ENCODE measurements at places on chromosomes 6 and 20.

GRCh38 chr20:35171753-35172433 is at the start of gene PROCR:
Gene PROCR (plus strand): TSS chr20:35172072. CDS start chr20:35172155, 83 bp downstream.
- DNase-seq = no peak

DNA sequence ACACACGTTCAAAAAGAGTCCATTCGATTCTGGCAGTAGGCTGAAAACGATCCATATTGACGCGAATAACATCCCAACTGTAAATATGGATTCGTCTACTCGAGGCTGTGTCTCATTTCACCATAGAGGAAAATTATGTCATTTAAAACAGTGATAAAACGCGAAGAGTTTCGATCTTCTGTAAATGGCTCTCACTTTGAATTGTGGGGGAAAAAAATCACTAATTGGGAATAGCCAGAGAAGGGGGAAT is 845 bp upstream of the MARCKS start:
- no peak for DNase-seq

- DNase-seq = no peak
Measured at GRCh38 chr6:7148100-7148822, 40.5 kb downstream of the RREB1 start.

- no peak for DNase-seq
Measured at GRCh38 chr6:41937861-41938574, 3.6 kb downstream of the CCND3 start.

DNA sequence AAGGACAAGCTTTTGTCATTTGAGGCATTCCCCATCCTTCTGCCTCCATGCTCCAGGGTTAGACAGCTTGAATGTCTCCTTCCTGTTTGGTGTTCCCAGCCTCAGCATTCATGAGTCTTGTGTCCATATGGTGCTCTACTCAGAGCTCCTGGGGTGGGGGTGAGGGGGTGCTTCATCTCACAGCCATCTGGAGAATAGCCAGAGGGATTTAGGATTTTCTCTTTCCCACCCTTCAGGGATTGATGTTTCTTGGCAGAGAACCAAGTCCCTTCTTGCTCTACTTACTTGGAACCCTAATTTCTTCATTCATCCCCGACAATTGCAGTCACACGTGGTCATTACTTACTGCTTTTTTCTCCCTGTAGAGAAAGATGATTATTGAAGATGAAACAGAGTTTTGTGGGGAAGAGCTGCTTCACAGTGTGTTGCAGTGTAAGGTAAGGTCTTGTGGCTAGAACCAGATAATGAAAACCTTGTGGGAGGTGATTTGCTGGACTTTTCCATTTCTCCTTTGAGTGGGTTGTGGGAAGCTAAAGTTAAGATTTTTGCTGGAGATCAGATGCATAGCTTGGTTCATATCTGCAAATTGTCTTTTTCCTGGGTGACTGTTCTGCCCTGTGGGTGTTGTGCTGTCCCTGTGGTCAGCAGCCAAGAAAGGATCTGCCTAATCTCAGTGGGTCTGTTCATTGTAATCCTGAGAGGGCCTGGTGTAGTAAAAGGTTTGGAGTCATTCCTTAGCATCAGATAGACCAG is 18.6 kb downstream of the CMTR1 start:
- no peak for DNase-seq

GRCh38 chr6:127302728-127303660 is 36.3 kb downstream of the RNF146 start:
- DNase-seq = no peak

DNA sequence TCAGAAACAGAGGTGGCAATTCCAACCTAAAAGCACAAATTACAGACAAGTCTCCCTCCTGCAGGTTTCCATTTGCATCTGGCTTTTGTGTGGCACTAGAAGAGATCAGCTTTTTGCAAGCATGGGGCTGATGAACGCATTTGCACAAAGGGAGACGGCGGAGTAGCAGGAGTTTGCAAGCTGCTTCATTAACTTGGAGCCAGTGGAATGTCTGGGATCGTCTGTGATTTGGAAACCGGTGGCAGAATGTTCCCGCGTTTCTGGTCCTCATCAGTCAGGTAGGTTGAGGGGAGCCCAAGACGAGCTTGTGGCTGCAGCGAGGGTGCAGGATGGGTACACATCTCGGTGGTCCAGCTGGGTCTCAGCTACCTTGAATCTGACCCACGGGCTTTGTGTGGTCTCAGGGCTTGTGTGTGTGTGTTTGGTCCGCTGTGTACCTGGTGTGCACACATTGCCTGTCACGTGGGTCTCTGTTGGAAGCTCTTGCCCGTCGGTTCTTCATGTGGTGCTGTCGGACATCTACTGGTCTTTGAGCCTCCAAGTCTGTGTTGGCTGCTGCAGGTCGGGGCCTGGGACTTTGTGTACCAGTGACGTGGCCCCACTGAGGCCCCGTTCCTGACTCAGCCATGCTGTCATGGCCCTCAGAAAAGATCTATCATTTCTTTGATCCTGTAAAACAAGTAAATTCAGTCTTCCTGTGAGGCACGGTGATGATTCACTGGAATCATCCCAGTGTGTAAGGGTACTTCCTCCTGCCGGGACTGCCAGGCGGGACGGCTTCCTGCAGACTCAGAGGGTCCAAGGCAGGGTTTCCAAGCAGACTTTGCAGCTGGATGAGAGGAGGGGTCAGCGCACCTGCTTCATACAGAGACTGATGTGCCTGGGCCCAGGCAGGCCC is 12.4 kb upstream of the MYT1 start:
- DNase-seq = no peak

DNA sequence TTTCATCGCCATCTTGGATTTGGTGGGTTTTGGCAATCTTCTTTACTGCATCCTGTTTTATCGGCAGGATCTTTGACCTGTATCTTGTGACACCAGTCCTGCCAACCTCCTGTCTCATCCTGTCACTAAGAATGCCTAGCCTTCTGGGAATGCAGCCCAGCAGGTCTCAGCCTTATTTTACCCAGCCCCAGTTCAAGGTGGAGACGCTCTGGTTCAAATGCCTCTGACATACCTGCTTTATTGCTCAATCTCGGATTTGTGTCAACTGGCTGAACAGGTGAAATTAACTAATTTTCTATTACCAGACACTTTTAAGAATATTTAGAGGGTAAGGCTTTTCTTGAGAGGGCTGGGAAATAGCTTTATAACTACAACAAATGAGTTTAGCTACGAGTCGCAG is 102.5 kb downstream of the SASH1 start:
- no peak for DNase-seq

DNA sequence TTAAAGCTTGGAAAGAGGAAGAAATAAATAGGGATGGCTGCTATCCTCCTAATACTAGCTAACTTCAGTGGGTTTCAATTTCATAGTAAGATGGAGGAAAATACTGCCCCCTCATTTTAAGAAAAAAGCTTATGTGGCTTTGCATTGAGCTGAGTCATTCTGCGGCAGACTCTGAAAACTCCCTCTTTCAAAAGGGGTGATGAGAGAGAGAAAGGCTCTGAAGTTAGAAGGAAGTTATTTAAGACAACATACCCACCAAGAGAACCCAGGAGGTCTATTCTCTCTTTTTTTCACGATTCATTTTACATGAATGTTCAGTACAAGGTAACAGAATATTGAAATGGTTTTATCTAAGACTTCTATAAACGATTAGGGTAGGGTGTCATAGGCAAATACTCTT is 4.5 kb downstream of the PRDM13 start:
- DNase-seq = no peak

DNA sequence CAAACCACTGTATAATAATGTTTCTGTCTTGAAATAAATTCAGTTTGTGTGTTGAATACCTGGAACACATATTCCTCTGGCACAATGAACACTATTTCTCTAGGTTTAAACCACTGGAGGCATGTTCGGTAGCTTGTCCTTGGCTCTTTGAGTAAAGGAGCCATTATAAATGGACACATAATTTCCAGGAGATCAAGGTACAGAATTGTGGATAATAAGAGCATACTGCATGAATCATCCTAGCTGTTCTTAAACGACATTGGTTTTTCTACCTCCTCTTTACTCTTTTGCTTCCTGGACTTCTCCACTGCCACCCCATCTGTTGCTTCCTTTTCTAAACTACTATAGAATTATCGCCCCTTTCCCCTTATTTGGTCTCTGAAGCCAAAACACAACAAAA is 1.2 kb downstream of the CENPW start:
- DNase-seq = no peak

GRCh38 chr6:160178271-160178670 is 56.7 kb downstream of the SLC22A1 start:
- no peak for DNase-seq

DNA sequence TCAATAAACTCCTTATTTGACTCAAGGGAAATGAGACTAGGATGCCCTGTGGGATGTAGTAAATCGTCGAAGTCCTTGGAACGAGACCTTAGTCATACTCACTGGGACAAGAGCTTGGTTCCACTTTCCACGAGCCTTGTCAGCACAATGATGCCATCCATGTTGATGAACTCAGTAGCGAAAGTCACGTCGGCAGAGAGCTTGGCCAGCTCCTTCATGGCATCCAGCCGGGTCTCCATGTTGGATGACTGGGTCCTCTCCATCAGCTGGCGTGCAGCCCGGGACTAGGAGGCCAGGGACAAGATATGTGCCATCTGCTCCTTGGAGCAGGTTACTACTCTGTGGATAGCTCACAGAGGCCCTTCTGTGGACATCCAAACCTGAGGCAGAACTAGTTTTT is 17.5 kb downstream of the ELMO2 start:
- no peak for DNase-seq

- no peak for DNase-seq
Measured at GRCh38 chr6:170236131-170236836, 54.6 kb downstream of the DLL1 start.

- no peak for DNase-seq
Measured at GRCh38 chr6:14038467-14039437, 78.8 kb upstream of the CD83 start.

GRCh38 chr6:108118810-108119768 is 44.5 kb upstream of the OSTM1 start:
- DNase-seq = no peak

DNA sequence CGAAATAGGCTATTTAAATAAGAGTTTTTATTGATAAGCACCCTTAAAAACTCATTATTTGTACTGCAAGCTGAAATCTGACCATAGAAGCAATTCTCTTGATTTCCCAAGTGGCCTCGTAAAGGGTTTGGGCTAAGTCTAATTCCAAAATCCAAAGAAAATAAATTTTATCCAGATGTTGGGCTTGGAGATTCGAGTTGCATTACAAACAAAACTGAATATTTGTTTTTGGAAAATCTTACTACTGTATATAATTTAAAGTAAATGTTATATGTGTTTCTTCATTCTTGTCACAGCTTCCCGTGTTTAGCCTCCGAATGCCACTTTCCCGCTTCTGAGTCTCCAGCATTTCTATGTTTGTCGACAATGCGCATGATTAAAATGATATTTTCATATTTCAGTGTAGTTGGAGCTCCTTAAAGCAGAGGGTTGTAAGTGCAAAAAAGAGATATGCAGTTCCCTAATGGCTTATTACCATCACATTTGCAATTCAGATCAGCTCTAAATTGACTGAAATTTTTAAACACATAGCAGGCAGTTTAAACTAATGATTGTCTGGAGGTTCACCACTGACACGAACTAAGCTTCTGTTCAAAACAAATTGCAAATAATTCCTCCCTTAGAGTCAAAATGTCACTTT is 47.0 kb downstream of the PRL start:
- no peak for DNase-seq

DNA sequence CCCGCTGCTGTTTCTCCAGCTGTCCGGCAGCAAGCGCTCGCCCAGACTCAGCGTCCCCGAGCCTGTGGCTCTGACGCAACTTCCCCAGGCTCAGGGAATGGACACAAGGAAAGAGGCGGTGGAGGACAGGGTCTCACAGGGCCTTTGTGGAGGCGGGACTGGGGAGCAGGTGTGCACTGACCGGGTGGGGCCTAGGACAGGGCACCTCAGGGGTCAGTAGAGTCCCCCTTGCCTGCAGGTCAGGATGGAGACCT is 20.0 kb downstream of the LAMA5 start:
- no peak for DNase-seq

DNA sequence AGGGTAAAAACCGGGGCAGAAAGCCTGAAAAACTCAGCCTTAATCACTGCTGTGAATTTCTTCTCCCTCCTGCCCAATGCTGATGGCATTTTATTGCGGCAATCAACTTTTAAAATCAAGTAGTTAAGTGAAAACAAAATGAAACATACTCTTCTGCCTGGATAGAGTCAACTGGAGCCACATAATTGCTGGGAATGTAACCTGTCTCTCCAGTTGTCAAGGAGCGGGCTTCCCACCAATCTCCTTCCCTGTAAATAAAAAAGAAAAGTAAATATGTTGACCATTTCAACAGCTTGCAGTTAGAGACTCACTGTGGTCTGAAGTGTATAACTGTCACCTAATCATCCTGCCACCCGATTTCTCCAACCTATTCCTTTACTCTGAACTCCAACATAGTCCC is 102.1 kb upstream of the TRAF3IP2 start:
- no peak for DNase-seq

GRCh38 chr20:58604128-58604881 is 46.8 kb upstream of the STX16 start:
- DNase-seq = no peak

GRCh38 chr6:5497896-5498578 is 236.7 kb downstream of the FARS2 start:
- DNase-seq = no peak

DNA sequence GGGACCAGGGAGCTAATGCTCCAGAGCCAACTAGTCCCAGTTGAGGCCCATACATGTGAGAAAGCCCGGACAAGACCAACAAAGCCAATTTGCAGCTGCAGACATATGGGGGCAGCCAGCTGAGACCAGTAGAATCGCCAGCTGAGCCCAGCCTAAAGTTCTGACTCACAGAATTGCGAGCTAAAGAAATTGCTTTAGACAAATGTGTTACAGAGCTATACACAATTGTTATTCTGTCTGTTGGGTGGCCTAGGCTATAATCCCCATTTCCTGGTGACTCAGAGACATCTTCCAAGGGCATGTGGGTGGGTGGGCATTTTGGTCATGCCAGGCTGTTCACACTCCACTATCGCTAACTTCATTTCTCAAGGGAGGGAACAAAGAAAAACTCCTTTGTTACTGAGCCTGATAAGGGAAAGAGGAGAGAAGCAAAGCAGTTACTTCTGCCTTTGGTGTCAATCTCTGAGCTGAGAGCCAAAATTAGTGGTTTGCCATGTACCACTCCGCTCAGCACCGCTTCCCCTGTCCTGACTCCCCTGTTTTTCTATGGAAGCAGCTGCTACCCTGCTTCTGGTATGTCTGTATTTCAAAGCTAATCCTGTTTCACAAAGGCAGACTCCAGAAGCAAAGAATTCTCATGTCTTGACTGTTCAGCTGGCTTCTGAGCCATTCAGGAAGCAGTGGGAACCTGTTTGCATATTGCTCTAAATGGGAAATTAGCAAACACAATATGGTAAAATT is 26.1 kb downstream of the SCP2D1 start:
- DNase-seq = no peak

DNA sequence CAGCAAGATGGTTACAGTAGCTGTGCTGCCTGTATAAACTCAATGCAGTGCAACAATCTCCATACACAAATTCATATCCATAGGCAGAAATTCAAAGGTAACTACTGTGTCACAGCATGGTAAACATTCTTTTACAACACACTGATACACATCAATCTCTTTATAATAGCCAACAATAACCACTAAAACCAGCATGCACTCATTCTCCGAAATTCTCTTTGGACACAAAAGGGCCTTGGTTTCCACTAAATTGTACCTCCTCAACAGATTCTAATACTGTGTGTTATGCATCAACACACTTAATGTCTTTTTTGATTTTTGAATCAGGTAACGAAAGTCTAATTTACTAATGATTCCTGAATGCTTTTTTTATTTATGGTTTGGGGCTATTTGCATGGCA is 1323.7 kb downstream of the GRIK2 start:
- no peak for DNase-seq
